Kidney glomerular epithelial cell (primary cell): ENCODE measurements at places on chromosomes 3 and 15.

- no peak for DNase-seq
Observed at GRCh38 chr15:96598514-96598913, 268.0 kb downstream of the NR2F2 start.

GRCh38 chr15:84725001-84725491, 9.1 kb upstream of the SEC11A start:
- DNase-seq = no peak

- no peak for DNase-seq
Observed at GRCh38 chr3:65595222-65596028, 443.3 kb downstream of the MAGI1 start.

DNA sequence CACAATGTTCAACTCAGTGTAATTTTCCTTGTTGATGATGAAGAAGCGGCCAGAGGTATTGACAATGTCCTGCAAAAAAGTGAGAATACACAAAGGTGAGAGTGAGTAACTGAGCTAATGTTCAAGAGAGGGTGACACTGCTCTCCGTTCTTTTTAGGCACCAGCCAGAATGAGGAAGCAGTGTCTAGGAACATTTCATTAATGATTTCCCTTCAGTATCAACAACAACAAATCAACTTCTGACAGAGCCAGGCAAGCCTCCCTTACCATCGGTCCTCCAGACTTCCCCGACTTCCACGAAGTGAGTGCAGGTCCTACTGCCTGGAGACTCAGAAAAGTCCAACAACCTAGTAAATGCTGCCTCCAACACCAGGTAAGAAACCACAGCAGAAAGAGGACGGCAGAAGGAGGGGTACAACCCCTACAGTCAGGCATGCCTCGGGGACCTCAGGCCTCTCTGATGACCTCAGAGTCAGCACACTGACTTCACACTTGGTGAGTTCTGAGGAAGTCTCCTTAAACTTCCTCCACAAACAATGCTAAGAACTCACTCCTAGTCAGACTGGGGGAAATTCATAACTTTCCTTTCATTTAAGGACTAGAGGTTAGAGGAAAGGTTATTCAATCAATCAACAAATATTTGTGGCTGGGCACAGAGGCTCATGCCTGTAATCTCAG, 62.7 kb downstream of the NPTN start:
- peak; percentile 40 for DNase-seq

DNA sequence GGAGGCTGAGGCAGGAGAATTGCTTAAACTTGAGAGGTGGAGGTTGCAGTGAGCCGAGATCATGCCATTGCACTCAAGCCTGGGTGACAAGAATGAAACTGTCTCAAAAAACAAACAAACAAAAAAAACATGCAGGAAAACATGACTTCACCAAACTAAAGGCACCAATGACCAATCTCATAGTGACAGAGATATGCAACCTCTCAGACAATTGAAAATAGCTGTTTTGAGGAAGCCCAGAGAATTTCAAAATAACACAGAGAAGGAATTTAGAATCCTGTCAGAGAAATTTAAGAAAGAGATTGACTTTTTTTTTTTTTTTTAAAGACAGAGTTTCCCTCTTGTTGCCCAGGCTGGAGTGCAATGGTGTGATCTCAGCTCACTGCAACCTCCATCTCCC, 26.1 kb downstream of the NCBP2 start:
- no peak for DNase-seq

- no peak for DNase-seq
Observed at GRCh38 chr15:38255690-38256089, 3.1 kb downstream of the SPRED1 start.

- DNase-seq = no peak
Observed at GRCh38 chr3:195372220-195372619, 70.6 kb downstream of the ACAP2 start.

GRCh38 chr3:53255423-53255774, 423 bp downstream of the TKT start:
- DNase-seq = no peak

DNA sequence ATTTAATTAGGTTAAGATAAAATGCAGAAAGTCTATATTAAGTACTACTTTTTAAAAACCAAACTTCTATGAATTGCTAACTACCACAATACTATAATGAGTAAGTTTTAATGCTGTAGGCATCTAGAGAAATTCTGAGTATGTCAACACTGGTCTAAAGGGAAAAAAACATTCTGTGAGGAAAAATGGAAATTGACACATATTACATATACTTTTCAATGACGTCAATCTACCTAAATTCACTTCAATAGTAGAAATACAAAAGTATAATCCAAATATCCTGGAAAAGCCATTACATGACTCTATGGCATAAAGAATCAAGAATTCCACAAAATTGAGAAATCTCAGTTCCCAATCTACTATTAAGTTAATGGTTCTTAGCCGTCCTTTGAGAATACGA, 2.2 kb downstream of the SECISBP2L start:
- no peak for DNase-seq

- DNase-seq = no peak
Observed at GRCh38 chr3:81033185-81033584, 728.3 kb downstream of the GBE1 start.

- peak; percentile 44 for DNase-seq
Observed at GRCh38 chr3:133488785-133489367, 84.6 kb upstream of the CDV3 start.

- peak; percentile 59 for DNase-seq
Observed at GRCh38 chr3:141959589-141960554, 83.4 kb downstream of the ATP1B3 start.

- DNase-seq = no peak
Observed at GRCh38 chr15:84970843-84971242, 10.8 kb upstream of the PDE8A start.

DNA sequence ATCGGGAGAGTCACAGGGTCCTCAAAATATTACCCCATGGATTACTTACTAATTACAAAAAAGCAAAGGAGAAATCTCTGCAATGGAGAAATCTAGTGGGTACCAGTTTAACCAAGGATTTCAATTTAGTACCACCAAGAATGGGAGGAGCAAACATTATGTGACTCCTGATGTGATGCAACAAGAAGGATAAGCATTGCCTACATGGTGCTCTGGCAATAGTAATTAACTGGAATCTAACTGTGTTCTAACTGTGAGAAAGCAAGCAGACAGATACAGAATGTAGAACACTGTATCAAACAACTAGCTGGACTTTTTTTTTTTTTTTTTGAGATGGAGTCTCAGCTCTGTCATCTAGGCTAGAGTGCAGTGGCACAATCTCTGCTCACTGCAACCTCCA, 159.2 kb downstream of the TNIK start:
- no peak for DNase-seq

DNA sequence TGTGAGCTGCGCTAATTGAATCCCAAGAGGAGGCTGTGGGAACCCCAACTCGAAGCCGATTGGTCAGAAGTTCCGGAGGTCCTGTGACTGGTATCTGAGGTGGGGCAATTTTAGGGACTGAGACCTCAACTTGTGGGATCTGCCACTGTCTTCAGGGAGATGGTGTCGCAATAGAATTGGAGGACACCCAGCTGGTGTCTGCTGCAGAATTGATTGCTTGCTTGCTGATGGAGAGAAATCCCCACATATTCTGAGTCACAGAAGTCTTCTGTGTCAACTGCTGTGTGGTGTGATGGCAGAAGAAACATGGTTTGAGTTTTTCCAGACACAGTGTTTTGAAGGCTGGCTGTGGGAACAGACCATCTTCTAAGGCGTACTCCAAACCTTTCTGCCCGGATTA, 99.7 kb upstream of the PLXNA1 start:
- DNase-seq = no peak

GRCh38 chr3:171676601-171677175, 133.6 kb downstream of the PLD1 start:
- no peak for DNase-seq

DNA sequence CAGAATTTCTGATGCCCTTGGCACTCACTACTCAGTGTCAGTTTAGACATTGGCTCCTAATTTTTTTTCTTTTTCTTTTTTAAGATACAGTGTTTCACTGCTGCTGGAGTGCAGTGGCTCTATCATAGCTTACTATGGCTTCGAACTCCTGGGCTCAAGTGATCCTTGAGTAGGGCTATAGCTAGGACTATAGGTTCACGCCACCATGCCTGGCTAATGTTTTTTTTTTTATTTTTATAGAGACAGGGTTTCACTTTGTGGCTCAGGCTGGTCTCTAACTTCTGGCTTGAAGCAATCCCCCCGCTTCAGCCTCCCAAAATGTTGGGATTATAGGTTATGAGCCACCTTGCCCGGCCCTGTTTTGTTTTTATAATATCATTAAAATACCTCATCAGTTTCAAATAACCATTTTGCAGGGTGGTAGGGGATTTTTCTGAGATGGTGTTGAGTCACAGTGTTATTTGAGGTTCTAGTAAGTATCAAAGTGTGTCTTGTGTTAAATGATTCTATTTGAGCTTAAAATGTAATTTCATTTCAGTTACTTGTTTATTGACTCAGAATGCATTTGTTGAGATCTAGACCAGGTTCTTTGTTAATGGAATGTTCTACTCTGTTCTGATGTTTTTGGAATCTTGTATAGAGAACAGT, 7.0 kb downstream of the FNDC3B start:
- DNase-seq = no peak

- DNase-seq = no peak
Observed at GRCh38 chr15:56934269-56934668, 15.8 kb downstream of the TCF12 start.

GRCh38 chr3:45170096-45170495, 23.9 kb upstream of the CDCP1 start:
- no peak for DNase-seq

DNA sequence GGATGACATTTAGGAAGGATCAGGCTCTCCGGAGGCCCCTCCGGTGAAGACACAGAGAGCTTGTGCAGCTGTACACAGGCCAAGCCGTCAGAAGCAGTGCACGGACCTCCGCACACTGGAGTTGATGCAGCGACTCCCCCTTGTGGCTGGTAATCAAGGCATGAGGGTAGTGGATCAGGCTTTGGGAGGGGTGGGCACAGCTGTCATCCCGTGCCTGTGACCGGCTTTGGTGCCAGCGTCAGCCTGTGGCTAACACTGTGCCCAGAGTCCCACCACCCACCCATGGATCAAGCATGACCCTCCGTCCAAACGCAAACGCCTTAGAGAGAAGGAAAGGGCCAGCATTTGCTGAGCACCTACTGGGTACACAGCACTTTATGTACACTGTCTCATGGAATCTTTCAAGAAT, 8.2 kb upstream of the GRIP2 start:
- DNase-seq = peak; percentile 3

- DNase-seq = no peak
Observed at GRCh38 chr15:90893175-90894090, 9.1 kb downstream of the FES start.

- no peak for DNase-seq
Observed at GRCh38 chr3:65581313-65581712, 457.4 kb downstream of the MAGI1 start.

GRCh38 chr3:6392123-6392522, 468.8 kb upstream of the GRM7 start:
- no peak for DNase-seq

GRCh38 chr15:65355988-65356353, 21.8 kb downstream of the IGDCC3 start:
- DNase-seq = no peak

DNA sequence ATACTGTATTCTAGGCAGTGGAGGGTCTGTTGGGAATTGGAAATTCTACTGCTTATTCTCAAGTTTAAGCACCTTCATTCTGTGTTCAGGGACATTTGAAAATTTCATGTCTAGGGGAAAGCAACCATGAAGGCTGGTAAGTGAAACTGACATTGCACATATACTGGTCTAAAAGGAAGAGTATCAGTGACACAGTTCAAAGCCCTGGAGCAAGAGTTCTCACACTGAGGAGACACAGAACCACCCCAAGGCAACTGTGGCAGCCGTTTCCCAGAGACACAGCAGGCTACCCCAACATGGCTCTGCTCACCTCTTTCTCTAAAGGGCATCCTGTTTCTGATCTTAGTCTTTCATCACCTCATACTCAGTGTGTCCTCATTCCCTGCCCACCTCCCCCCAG, 67.5 kb downstream of the KCNMB2 start:
- DNase-seq = no peak

GRCh38 chr3:56819016-56819809, 17.5 kb upstream of the ARHGEF3 start:
- DNase-seq = no peak

- no peak for DNase-seq
Observed at GRCh38 chr15:98980899-98981228, 26.7 kb downstream of the PGPEP1L start.

DNA sequence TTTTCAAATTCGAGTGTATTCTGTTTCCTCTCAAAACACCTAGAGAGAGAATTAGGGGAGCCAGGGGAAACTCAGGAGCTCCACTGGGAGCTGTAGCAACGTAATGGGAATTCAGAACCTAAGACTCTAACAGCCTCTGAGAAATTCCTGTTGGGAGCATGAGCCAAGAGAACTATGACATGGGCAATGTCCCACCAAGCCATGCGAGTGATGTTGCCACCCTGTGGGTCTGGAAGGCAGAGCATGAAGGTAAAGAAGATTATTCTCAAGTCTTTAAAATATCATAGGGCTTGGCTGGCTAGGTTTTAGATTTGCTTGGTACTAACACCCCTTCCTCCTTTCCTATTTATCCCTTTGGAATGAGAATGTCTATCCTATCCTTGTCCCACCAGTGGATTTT, 392.6 kb upstream of the ADAMTS9 start:
- DNase-seq = peak; percentile 28

DNA sequence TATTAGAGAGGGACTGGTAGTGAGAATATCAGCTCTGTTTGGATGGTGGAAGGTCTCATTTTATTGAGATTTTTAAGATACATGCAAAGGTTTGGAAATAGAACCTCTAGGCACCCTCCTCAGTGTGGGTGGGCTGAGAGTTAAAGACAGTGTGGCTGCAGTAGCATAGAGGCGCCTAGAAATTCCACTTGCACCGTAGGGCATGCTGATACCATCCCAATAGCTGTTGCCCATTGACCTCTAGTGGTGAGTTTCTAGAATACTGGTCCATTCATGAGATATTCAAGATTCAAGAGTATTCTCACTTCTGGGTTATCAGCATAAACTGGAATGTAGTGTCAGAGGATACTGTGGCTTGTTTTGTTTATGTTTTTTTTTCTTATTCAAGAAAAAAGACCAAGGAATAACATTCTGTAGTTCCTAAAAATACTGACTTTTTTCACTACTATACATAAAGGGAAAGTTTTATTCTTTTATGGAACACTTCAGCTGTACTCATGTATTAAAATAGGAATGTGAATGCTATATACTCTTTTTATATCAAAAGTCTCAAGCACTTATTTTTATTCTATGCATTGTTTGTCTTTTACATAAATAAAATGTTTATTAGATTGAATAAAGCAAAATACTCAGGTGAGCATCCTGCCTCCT, 87.2 kb downstream of the TGFBR2 start:
- DNase-seq = peak; percentile 73

GRCh38 chr3:113769551-113769950, 22.7 kb downstream of the ATP6V1A start:
- DNase-seq = no peak
